NCI-H187 (cell line): ENCODE measurements at places on chromosomes 4 and X.
A peak's percentile ranks its signal among the peaks of the same experiment; 100 is the strongest.

- DNase-seq, result no peak
Measured at GRCh38 chr4:3371033-3372001, 70.5 kb upstream of the HGFAC start.

DNA sequence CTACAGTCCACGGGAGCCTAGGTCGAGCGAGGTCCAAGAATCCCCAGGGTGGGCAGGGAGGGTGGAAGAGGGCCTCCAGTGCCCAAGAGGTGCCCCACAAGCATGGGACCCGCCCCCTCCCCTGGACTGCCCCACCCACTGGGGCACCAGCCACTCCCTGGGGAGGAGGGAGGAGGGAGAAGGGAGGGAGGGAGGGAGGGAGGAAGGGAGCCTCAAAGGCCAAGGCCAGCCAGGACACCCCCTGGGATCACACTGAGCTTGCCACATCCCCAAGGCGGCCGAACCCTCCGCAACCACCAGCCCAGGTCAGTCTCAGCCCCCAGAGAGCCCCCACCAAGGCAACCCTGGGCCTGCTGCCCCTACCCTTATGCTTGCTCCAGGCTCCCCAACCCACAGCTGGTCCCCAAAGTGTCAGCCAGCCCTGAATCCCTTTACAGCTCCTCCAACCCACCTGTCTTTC lies at the start of gene GATA1:
GATA1 (plus strand) TSS at position 250 of the 460 bp plus-strand sequence. CDS start 4,520 bp downstream, outside the sequence.
- DNase-seq, result no peak

DNA sequence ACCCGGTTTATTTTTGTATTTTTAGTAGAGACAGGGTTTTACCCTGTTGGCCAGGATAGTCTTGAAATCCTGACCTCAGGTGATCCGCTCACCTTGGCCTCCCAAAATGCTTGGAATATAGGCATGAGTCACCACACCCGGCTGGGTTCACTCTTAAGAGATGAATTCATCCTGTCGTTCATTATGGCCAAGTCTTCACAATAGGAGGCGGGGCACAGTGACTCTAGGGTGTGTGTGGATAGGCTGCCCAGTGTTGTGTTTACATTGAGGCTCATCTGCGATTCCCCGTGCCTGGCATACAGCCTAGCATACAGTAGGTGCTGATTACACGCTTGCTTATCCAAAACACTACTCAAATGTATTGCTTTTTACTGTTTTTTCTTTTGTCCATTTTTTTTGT lies 41.3 kb upstream of the IGFBP7 start:
- no peak for DNase-seq

- DNase-seq, result no peak
Measured at GRCh38 chr4:81096566-81096965, 66.1 kb downstream of the BMP3 start.

DNA sequence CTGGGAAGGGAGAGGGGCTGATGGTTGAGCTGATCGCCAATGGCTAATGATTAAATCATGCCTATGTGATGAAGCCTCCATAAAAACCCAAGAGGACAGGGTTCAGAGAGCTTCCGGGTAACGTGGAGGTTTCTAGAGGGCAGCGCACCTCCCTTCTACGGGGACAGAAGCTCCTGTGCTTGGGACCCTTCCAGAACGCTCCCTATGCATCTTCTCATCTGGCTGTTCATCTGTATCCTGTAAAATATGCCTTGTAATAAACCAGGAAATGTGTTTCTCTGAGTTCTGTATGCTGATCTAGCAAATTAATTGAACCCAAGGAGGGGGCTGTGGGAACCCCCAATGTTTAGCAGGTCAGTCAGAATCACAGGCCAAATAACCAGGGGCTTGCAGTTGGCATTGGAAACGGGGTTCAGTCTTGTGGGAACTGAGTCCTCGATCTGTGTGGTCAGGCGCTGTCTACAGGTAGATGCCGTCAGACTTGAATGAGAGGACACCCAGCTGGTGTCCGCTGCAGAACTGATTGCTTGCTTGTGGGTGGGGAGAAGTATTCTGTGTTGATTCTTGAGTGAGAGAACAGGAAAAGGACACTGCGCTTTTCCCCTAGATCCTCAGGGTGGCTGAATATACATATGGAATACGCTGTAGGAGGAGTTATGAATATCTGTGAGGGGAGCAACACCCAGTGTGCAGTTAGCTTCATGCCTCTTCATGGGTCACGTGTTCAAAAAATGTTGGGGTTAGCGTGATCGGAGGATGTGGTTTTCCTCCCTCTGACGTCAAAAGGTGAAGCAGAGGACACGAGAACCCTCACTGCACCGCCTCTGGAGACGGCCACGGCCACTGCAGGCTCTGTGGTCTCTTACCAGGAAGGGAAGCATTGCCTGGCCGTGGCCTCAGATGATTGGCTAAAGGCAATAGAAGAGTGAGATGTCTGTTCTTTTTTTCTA lies 29.2 kb downstream of the HTT-AS start:
- no peak for DNase-seq

DNA sequence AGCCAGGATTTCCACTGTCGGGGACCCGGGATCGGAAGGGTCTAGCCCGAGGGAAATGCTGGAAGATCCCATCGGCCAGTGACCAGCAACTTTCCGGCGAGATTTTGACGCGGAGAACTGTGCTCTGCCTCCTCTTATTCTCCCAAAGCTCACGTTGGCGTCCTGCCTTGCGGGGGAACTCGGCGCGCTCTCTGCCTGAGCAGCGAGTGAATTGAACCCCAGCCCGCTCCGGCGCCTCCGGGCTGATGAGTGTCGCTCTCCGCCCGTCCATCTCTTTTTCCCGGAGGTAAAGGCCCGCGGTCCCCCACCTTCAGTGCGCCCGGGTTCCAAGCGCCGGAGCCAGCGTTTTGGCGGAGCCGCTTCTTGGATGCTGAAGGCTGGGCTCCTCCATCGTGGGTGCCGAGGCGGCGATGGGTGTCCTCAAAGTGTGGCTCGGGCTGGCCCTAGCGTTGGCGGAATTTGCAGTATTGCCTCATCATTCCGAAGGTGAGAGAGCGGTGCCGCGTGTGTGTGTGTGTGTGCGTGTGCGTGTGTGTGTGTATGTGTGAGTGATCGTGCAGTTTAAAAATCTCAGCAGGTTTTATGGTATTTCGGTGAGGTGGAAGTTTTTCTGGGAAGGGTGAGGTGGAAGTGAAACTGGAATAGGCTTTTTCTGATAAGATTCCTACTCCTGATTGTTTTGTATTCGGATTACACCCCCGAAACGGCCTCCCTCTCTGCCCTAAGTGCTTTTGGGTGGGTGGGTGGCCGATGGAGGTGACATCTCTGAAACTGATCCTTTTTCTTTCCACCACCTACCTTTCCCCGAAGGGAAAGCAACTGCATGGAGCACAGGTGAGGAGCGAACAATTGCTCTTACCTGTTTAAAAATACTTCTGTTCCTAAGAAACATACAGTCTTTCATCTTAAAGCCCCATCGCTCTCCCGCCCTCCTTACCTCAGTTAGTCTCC lies 752 bp downstream of the FRAS1 start:
- DNase-seq, result peak; percentile 81

- no peak for DNase-seq
Measured at GRCh38 chr4:151676301-151676700, 84.5 kb downstream of the GATB start.

- DNase-seq, result no peak
Measured at GRCh38 chrX:13069771-13070416, 25.5 kb upstream of the FAM9C start.

DNA sequence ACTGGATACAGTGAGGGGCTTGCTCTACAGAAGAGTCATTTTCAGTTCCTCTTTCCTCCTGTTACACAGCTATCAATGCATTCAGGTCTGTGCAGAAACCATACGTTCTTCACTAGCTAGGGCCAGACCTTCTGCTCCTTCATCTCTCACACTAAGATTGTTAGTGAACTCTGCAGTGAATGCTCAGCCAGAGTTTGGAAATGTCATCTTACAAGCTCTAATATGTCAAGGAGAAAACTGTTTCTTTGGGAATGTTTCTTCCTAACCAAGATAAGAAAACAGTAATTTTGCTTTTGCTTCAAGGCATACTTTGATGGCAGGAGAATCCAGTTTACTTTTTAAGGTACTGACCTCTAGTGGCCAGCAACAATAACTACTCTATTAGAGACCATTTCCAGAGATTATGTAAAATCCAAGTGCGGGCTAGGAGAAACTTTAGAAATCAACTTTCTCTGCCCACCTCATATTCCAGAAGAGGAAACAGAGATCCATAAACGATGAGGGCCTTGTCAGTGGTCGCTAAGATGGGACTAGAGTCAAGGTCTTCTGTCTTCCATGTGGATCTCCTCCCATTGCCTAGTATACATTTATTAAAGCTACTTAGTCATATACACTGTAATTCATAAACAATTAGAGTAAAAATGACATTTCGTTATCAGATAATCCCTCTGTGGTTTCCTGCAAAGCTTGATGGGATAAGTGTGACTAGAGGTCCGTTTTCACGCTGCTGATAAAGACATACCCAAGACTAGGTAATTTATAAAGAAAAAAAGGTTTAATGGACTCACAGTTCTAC lies 12.1 kb upstream of the CC2D2A start:
- no peak for DNase-seq

GRCh38 chr4:88295656-88296055 lies 11.3 kb upstream of the PPM1K start:
- no peak for DNase-seq

GRCh38 chrX:112851806-112852205 lies 11.2 kb upstream of the AMOT start:
- DNase-seq, result no peak

- no peak for DNase-seq
Measured at GRCh38 chr4:154234576-154234975, 257.0 kb downstream of the DCHS2 start.

DNA sequence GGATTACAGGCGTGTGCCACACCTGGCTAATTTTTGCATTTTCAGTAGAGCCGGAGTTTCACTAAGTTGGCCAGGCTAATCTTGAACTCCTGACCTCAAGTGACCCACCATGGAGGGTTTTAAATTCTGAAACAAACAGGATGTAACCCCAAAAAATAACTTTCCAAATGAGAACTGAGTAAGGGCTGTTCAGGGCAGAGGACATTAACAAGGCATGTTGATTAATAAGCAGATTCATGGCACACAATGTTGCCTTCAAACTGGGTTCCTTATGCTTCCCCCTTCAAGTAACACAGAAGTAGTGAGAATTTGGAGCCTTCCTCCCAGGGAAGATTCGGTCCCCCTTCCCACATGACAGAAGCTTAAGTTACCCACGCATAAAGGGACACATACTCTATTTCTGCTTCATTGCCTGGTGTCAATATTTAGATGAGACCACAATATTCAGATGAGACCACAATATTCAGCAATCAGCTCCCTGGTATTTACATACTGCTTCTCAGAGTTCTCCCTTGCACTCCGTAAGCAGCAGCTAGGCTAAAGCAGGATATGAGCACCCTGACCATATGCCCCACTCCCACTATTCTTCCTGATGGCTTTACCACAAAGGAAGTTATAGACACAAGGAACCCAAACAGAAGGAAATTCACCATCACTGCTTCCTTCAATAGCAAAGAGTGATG lies 21.4 kb downstream of the GRSF1 start:
- DNase-seq, result no peak

GRCh38 chrX:121308276-121308805 lies 260.9 kb downstream of the GLUD2 start:
- DNase-seq, result no peak

- DNase-seq, result no peak
Measured at GRCh38 chr4:164904336-164904735, 27.4 kb downstream of the APELA start.

GRCh38 chr4:184950117-184950830 lies 68.0 kb upstream of the HELT start:
- no peak for DNase-seq

GRCh38 chr4:1535926-1536578 lies 129.8 kb upstream of the NKX1-1 start:
- no peak for DNase-seq

DNA sequence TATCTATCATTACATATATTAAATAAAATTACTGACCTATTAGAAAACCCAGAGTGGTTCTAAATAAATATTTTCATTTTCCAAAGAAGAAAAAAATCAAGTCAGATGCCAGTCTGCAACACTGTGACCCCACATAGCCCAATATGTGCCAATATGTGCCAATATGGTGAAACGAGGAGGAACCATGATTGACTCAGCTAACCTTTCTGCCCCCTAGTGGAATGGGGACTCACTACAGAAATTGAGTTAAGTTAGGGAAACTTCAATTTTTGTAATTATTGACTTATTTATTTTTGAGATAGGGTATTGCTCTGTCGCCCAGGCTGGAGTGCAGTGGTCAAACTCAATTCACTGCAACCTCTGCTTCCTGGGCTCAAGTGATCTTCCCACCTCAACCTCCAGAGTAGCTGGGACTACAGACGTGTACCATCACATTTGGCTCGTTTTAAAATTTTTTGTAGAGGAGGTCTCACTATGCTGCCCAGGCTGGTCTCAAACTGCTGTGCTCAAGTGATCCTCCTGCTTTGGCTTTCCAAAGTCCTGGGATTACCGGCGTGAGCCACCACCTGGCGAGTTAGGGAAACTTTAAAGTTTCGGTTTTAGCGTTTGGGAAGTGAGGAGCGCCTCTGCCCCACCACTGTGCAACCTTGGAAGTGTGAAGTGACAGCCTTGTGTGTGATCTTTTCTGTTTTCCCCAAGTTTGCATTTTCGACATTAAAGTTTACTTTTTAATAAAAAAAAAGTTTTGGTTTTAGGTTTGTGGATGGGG lies 116.8 kb upstream of the SHISA3 start:
- DNase-seq, result no peak

DNA sequence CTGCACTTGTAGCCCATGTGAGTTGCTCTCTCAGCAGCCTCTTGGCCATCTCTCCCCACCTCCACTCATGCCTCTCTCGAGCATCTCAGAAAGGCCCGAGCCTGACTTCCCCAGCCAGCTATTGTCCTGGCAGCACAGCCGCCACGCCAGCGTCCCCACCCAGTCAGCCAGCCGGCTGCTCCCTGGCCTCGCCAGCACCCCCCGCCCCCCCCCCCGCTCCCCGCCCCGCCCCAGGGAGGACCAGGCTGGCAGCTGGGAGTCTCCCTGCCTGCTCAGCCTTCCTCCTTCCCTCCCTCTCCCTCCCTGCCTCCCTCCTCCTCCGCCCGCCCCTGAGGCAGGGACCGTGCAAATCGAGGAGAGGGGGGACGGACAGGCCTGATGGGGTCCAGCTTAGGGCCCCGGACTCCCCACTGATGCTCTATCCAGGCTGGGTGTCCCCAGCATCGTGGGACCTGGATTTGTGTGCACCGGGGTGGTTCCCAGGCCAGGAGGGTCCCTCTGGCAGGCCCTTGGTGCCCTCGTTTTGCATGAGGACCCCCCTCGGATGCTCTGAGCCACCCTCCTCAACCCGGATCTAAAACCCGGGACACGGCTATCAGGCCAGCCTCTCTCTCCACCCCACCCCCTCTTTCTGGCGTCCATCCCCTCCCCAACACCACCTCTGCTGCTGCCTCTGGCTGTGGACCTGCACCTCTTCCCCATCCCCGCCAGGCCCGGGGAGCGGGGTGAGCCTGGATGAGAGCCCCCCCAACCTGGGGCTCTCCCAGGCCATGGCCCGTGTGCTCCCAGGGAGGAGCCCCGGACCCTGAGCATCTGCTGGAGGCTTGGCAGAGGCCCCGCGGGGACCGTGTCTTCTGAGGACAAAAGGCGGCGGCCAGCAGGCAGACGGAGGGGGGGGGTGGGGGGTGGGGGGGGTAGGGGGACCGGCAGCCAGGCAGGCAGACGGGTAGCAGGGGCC lies at the start of gene GPR173:
GPR173 (plus strand) TSS at position 621 of the 958 bp plus-strand sequence. CDS start 27,833 bp downstream, outside the sequence.
- peak; percentile 2 for DNase-seq
